ENCODE measurements at places on chromosomes 7 and 10. TPM values are rescaled to one million over a fixed set of nuclear protein-coding genes. Genes with fewer than 3 reads are reported as not detected.
A peak's percentile ranks its signal among the peaks of the same experiment; 100 is the strongest.

DNA sequence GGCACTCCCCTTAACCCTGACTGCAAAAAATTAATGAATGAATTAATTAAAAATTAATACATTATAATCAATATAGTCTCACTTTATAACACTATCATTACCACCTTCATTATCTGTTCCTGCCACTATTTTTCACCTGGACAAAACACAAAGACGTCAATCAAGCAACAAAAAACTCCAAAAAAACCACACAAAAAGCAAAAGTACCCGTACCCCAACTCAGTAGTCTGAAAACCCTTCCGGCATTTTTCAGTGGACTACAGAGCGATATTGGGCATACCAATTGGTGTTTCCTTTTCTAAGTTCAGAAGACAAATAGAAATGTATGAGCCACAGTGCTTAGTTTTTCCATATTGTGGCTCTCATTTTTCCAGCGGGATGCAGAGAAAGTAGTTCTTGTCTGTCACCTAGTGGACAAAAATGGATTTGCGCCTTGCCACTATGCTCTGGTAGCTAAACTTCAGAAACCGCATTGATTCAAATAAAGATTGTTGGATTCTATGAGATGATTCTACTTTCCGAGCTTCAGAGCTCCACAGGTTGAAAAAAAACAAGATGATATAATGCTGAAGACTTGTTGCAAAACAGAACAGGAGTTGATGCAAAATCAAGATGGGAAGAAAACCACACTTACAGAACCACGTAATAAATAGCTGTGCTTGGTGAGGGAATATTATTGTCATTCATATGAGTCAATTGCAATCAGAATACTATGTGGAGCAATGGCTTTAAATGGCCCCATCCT lies 50.6 kb upstream of the ITGB1 start:
- DNase-seq = no peak

GRCh38 chr7:92717993-92718716 lies 118.2 kb downstream of the CDK6 start:
- peak; percentile 43 for DNase-seq

The CYP3A7 gene
- polyA plus RNA-seq = not detected

DNA sequence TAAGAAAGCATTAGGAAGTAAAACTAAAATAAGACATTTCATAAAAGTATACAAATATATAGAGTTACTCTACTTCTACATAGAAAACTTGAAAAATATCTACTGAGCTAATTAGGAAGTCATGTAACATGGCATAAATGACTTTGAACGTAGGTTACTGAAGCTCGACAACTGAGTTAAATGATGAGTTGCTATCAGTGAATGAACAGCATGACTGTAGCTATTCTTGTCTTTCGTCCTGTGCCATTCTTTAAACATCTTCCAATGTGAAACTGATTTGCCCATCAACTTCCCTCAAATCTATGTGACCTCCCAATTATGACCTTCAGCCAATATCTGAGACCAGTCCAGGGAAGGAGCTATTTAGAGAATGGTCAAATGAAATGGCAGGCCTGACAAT lies 113.5 kb upstream of the NEBL start:
- no peak for DNase-seq

DNA sequence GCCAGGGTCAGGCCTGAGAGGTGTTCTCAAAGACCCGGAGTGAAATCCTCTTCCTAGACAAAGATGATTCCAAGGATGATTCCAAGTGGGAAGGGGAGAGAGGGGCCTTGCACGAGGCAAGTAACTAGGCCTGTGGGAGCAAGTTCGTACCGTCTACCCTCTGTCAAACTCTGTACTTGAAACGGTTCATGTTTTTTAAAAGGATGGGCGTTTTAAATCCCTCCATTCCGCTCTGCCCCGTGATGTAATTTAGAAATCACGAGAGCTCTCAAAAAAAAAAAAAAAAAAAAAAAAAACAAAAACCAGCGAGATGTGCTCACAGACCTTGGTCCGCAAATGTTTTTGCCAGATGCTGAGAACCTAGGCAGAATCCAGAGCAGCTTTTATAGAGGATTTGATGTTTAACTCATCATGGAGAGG lies 114.7 kb upstream of the CARD11 start:
- no peak for DNase-seq

The NPC1L1 gene
- polyA plus RNA-seq = 0.11 TPM

The PCLO gene
- 0.21 TPM for polyA plus RNA-seq

GRCh38 chr7:93156884-93157283 lies 8.7 kb upstream of the SAMD9L start:
- no peak for DNase-seq

The EGR2 gene
- polyA plus RNA-seq = 1.4 TPM

The SEMA3A gene
- 0.30 TPM for polyA plus RNA-seq

The NCF1 gene
- polyA plus RNA-seq = 1.0 TPM

- no peak for DNase-seq
Observed at GRCh38 chr10:16769331-16769730, 47.9 kb downstream of the RSU1 start.

- no peak for DNase-seq
Observed at GRCh38 chr10:86938260-86938659, 19.2 kb downstream of the MMRN2 start.

GRCh38 chr7:1811850-1812508 lies 141.9 kb downstream of the ELFN1 start:
- no peak for DNase-seq

DNA sequence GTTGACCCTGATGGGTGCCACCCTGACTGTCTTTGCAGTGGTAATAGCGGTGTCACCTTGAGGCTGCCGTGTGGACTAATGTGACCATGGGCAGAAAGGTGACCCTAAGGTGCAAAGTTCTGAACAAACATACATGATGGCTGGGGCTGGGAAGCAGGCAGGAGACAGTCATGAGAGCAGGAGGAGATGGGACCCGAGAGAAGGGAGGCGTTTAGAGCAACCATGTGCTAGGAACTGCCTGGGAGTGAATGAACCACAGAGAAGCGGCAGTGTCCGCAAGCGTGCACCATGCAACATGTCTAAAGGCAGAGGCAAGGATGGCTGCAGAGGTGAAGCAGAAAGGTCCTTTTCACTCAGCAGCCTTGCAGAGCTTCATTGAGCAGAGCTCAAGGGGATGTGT lies 113.1 kb upstream of the GDF10 start:
- no peak for DNase-seq

GRCh38 chr7:2663121-2663886 lies 24.7 kb upstream of the AMZ1 start:
- peak; percentile 81 for DNase-seq

The TRIM50 gene
- polyA plus RNA-seq = 0.15 TPM

DNA sequence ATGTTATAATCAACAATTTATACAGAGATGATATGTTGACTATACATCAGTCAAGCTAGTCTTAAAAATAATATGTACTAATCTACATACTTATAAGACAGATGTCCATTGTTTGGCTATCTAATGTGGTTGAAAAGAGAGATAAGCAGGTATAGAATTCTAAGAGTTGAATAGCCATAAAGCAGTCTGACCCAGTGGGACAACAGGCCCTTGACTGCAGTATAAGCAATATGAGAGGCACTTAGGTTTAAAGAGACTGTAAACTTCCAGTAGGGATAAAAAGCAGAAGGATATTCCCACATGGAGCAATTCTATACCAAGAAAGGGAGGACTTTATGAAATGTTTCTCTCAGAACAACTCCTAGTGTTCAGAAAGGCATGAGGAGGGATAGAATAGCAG lies 139.3 kb downstream of the ELAPOR2 start:
- no peak for DNase-seq

The CLEC2L gene
- not detected for polyA plus RNA-seq

DNA sequence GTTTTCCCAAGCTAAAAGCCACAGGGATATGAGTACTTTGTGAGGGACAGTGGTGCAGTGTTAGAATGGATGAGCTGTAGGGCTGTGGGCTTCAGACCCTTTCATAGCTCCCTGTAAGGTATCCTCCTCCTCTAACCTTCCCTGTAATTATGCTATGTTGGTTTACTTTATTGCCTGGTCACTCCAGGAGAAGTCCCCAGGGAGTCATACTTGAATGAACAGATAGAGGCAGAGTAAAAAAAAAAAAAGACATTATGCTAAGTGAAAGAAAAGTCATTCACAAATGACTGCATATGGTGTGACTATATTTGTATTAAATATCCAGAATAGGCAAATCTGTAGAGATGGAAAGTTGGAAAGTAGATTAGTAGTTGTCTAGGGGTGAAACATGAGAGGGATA lies 434.4 kb downstream of the AUTS2 start:
- no peak for DNase-seq

The RNF32 gene
- polyA plus RNA-seq = 0.19 TPM

The SMO gene
- 1.7 TPM for polyA plus RNA-seq

- DNase-seq = peak; percentile 64
Observed at GRCh38 chr7:36967387-36967786, 243.1 kb upstream of the AOAH start.

DNA sequence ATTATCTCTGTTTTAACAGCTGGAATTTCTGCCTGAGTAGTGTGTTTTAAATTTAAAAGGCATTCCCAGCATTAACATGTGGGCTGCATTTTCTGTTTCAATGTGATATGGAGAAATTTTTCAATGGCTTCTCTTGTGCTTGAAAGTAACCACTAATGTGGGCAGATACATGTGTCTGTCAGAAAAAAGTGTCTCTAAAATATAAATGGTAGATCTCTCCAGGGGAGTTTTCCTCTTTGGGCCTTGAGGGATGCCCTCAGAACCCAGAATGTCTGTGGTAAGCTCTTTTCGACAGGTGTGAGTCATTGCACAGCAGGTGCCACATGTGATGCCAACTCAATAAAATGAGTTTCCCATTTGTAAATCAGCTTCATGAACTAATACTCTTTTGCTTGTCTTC lies 221.1 kb downstream of the SEMA3E start:
- no peak for DNase-seq

- no peak for DNase-seq
Observed at GRCh38 chr7:91420606-91421005, 156.4 kb downstream of the FZD1 start.

DNA sequence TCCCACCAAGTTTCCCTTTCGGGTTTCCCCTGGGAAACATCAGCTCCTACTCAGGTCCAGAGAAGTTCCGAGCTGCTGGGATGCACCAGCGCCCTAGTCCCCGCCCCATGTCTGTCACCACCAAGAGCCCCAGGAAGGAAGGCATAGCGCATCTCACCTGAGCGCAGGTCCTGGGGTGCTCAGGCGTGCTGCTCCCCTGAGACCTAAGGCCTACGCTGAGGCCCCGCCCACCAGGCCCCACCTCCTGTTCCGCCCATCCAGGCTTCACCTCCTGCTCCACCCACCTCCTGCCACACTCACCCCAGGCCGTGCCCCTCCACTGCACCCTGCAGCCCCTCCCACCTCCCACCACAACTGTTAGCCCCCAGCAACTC lies 1.2 kb upstream of the TFR2 start:
- DNase-seq = no peak

The GNG11 gene
- 29.4 TPM for polyA plus RNA-seq

GRCh38 chr10:27723436-27723835 lies 22.2 kb downstream of the MKX start:
- no peak for DNase-seq

GRCh38 chr7:27640884-27641574 lies 21.7 kb downstream of the HIBADH start:
- DNase-seq = peak; percentile 36

GRCh38 chr7:50628434-50629084 lies 63.4 kb upstream of the DDC start:
- no peak for DNase-seq

DNA sequence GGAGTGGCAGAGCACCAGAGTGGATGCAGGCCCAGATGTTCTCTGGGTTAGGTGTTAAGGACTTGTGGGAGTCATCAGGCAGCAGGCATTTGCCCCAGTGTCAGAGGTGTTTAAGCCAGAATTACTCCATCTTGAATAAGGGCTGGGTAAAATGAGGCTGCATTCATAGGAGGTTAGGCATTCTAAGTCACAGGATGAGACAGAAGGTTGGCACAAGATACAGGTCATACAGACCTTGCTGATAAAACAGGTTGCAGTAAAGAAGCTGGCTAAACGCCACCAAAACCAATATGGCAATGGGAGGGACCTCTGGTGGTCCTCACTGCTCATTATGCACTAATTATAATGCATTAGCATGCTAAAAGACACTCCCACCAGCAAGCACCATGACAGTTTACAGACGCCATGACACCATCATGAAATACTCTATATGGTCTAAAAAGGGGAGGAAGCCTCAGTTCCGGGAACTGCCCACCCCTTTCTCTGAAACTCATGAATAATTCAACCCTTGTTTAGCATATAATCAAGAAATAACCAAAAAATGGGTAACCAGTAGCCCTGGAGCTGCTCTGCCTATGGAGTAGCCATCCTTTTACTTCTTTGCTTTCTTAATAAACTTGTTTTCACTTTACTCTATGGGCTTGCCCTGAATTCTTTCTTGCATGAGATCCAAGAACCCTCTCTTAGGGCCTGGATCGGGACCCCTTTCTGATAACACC lies 882 bp upstream of the LRRC61 start:
- no peak for DNase-seq

The CALHM1 gene
- polyA plus RNA-seq = not detected

GRCh38 chr10:29611781-29612381 lies 22.9 kb downstream of the SVIL start:
- no peak for DNase-seq

The SCART1 gene
- polyA plus RNA-seq = 0.46 TPM

- DNase-seq = no peak
Observed at GRCh38 chr7:101597941-101598340, 31.2 kb downstream of the MYL10 start.

DNA sequence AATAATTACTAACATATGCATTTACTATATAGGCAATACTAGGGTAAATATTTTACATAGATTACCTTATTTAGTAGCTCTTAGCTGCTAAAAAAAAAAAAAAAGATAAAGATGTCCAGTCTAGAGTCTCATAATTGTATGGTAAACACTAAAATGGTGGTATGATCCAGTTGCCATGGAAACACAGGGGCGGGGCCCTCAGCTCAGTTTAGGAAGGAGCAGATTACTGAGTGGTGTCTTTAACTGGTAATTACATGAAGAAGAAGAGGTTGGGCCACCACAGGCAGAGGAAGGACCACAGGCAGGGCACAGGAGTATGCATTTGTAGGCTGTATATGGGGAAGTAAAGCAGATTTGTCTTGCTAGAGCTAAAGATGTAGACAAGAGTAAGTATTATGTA lies 43.7 kb downstream of the ITGB8 start:
- no peak for DNase-seq
